ENCODE measurements at places on chromosomes 11 and 22. TPM values are rescaled to one million over a fixed set of nuclear protein-coding genes. Genes with fewer than 3 reads are reported as not detected.

APOL2 gene
- 28.0 TPM for polyA plus RNA-seq

TLCD5 gene
- 11.0 TPM for polyA plus RNA-seq

TUBA8 gene
- polyA plus RNA-seq, result 4.4 TPM

BEST1 gene
- polyA plus RNA-seq, result 2.7 TPM

DNA sequence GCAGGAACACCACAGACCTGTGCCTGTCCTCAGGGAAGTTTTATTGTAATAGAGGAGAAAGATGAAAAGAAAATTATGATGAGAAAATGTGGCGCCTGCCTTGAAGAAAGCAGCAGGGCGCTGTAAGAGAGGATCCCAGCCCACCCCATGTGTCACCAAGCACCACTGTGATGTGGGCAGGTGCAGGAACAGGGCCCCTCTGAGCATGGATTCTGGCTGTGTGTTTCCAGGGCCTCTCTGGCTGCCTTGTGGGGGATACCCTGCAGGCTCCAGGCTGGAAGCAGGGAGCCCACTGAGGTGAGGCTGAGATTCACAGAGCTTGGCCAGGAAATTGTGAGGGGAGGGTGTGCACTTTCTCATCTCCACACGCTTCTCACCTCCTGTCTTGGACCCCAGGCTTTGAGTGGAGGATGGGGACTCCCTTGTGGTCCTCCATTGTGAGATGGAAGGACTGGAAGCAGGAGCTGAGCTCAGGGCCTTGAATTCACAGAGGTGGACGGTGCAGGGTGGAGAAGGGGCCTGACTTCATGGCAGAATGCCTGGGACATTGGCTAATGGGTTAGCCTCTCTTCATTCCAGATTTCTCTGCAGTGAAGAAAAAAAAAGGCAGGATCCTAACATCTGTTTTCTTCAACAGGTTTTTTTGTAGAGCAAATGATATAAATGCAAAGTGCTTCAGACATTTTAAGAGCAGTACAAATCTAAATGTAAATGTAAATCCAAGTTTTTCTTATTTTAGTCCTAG lies 246.6 kb upstream of the B3GAT1 start:
- no peak for DNase-seq

DNA sequence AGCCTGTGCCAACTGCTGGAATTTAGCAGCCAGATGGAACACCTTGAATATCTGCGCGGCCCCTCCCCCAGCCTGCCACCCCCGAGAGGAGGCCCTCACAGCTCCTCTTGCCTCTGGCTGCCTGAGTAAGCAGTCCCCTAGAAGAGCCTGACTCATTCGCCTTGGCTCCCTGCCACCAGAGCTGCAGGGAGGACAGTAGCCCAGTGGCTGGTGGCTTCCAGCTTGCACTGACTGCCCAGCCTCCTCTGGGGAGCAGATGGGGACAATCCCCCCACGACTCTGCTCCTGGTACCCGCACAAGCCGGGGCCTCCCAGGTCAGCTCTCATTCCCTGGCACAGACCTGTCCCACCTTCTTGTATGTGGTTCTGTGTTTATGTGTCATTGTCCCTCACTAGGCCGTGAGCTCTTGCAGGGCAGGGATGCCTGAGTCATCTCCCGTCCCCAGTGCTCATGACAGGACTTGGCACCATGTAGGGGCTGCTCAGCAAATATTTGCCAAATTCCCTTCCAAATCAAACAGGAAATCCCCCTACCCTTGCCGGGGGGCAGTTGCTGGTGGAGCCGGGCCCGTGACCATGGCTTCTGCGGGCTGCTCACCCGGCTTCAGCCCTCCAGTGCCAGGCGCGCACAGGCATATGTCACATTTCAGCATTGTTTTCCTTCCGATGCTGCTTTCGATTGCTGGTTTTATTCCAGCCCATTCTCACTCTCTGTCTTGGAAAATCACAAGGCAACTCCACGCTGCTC lies 43.6 kb downstream of the CACNG2 start:
- no peak for DNase-seq

DNA sequence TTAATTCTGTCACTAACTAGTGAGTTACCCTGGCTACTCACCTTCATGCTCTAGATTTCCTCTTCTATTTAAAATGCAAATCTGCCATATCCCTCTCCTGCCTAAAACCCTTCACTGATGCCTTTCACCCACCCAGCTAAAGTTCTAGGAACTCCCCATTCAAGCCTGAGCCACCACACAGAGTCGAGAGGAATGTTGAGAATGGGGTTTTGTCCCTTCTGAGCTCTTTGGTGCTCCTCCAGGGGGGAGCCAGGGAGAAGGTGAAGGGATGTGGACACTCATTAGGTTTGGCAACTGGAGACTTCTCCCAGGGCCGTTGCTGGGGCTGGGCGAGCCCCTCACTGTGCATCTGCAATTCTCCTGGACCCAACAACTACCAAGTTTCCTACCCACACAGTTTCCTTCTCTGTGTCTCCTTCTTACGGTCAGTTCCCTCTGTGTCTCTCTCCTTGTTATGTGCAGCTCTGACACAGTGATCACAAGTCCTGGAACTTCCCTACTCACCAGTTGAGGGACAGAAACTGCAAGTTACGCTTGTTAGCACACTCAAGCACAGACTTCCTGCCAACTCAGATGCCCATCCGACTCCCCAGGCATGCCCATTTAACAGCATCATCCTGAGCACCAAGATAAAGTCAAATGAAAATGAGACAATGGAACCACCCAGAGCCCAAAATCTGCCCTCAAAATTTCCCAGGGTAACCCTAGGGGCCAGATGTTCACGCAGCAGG lies 6.5 kb upstream of the IL10RA start:
- DNase-seq, result no peak

GRCh38 chr11:507727-508515 lies 879 bp upstream of the RNH1 start:
- no peak for DNase-seq

- no peak for DNase-seq
These were observed 31.6 kb downstream of the CPT1A start for GRCh38 chr11:68810164-68810563.

- DNase-seq, result no peak
These were observed 29.9 kb downstream of the FADD start for GRCh38 chr11:70233034-70233433.

GRCh38 chr11:134120143-134120850 lies 51.4 kb downstream of the JAM3 start:
- no peak for DNase-seq

GRCh38 chr22:27124351-27124966 lies 467.1 kb downstream of the MIAT start:
- no peak for DNase-seq

GRCh38 chr11:68942095-68942620 lies 38.5 kb downstream of the IGHMBP2 start:
- DNase-seq, result no peak

All from right renal cortex interstitium (tissue), 3 donors.